ENCODE measurements at places on chromosomes 12 and 14.
A peak's percentile ranks its signal among the peaks of the same experiment; 100 is the strongest.

DNA sequence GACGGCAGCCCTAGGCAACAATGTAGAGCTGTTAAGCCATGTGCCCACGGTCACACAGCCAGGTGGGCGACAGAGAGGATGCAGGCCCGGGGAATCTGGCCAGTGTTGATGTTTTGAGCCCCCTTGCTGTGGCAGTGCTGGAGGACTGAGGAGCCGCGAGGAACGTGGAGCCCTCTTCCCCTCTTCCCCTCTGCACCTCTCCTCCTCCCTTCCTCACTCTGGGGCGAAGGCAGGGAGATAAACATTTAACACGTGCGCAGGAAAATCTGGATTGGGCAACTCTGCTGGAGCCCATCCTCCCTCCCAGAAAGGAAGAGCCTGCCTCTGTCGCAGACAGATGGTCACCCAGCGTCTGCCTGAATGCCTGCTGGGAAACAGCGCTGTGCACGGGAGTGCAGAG lies 376.8 kb downstream of the FUT8 start:
- no peak for DNase-seq

DNA sequence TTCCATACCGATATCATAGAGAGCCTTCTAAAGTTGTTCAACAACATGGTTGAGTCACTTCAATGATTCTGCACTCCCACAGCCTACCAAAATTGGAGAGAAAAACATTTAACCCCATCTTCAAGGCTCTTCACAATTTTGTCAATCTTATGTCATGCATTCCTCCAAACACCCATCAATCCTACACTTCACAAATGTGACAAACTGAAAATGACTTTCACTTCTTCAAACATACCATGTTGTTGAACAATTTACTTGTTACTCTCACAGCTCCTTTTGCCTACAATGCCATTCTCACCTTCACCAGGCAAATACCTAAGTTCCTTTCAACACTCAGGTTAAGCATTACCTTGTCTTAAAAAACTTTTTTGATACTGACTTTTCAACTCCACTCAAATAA lies 88.0 kb downstream of the OSBPL8 start:
- DNase-seq: no peak

DNA sequence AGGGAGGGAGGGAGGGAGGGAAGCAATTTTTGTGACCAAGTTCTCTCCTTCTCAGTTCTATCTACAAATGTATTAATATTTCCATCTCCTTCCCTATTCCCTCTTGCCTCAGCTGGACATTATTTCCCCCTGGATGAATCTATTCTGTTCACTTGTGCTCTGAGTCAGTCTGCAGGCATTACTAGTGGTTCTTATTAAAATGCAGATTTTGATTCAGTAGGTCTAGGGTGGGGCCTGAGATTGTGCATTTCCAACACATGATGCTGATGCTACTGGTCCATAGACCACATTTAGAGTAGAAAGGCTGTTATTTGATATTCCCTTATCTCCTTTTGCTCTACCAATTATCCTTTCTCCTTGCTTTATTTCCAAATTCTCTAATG lies 40.1 kb upstream of the YAF2 start:
- no peak for DNase-seq

- no peak for DNase-seq
Observed at GRCh38 chr12:43982544-43982943, 146.7 kb downstream of the TMEM117 start.

DNA sequence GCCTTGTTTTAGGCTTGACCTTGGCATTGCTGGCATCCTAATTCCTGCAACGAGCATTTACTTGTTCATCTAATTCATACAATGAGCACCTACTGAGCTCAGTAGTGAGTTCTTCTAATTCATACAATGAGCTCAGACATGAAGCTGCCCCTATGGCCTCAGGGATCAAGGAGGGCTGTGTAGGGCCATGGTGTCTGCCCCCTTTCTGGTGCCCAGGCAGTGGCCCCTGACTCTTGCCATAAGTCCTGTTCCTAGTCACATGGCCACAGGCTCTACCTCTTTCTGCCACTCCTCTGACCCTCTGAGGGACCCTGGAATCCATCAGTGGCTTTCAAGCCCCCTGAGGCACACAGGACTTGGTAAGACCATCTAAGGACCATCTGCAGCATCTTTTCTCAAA lies 148.8 kb downstream of the ZFP36L1 start:
- DNase-seq: no peak

DNA sequence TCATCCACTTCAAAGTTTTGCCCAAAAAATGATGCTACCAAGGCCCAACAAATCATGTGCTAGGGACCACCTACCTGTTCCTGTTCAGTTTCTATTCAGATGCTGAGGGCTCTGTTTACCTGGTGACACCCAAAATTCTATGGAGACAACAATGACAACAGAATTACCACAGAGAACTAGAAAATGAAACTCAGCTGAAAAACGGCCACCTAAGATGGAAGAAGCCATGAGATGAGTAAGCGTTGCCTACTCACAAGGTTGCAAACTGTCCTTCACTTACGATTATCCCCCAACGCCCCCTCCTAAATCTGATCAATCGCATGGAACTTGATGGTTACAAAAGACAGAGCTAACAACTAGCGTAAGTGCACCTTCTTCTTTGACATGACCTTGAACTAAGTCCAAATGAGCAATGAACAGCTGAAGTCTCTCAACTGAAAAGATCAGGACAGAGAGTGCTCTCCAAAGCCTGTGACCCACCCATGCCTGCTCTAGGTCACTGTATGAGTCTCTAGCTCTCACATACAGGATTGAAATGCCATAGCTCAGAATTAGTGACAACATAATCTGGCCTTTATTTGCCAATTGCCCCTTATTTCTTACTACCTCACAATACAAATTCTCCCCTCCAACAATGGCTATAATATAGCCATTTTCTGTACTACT lies at the start of gene RNASE11:
TSS of gene RNASE11 (minus strand) at position 513 of the 666 bp plus-strand sequence.
- no peak for DNase-seq

- DNase-seq: no peak
Observed at GRCh38 chr12:122489038-122489437, 11.7 kb downstream of the ZCCHC8 start.

DNA sequence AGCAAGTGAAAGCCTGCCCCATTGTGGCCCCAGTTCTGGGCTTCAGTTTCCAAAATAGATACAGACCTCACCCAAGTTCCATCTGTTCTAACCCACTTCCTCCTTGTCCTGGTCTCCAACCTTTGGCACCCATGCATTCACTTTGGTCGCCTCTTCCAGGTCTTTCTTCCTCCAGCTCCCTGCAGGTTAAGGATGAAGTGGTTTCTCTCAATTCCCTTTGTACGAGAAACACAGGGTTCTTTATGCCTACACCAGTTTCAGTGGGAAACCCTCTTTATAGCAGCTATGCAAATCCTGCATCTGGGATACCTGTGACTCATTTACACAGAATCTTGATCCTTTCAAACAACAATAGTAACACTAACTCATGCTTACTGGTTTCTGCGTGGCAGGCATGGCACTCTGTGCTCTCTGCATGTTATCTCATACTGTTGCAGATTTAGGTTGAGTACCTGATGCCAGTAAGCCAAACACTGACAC lies 110.6 kb upstream of the AMIGO2 start:
- no peak for DNase-seq

- DNase-seq: peak; percentile 61
Observed at GRCh38 chr14:50085570-50086320, 30.6 kb downstream of the VCPKMT start.

GRCh38 chr12:56634837-56635791 lies 5.0 kb upstream of the BAZ2A start:
- DNase-seq: peak; percentile 56

DNA sequence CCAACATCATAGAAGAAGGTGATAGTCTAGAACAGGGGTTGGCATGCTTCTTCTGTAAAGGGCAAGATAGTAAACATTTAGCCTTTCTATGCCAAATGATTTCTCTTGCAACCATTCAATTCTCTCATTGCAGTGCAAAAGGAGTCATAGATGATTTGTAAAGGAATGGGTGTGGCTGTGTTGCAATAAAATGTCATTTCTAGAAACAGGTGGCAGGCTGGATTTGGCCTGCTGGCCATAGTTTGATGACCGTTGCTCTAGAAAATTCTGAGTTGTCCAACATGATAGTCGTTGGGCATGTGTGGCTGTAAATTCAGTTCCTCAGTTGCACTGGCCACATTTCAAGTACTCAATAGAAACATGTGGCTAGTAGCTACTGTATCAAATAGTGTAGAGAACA lies 21.7 kb downstream of the SMCO2 start:
- no peak for DNase-seq

- DNase-seq: no peak
Observed at GRCh38 chr12:91274916-91275315, 92.3 kb upstream of the DCN start.

DNA sequence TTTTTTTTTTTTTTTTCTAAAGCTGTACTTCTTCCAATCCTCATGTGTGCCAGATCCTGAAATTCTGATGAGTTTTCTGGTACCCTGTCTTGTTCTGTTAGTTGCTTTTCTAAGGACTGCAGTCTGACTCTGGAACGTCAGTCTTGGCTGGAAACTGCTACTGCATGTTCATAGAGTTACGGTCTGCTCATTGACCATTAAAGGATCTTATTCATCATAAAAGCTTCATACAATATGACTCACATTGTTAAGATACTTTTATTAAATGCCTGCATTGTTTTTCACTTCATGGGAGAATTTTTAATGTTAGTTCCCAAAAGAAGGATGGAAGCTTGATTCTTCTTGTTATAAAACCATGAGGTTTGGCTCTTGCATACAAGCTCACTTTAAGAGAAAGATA lies 233.6 kb downstream of the SYT10 start:
- DNase-seq: no peak

DNA sequence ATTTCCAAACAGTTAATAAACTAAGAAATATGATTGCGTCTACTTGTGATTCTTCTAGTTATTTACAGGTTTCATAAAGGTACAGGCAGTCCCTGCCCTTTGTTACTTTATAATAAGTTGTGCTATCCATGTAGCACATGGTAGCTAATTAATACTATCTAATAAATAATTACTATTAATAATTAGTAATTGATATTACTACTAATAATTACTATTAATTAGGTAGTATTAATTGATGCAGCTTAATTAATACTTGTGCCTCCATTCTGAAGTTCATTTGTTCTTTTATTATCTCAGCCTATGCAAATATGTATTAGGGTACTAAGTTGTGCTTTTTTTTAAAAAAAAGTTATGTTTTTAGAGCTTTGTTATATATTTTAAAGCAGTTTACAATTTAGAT lies 92.3 kb upstream of the TRHDE start:
- no peak for DNase-seq

DNA sequence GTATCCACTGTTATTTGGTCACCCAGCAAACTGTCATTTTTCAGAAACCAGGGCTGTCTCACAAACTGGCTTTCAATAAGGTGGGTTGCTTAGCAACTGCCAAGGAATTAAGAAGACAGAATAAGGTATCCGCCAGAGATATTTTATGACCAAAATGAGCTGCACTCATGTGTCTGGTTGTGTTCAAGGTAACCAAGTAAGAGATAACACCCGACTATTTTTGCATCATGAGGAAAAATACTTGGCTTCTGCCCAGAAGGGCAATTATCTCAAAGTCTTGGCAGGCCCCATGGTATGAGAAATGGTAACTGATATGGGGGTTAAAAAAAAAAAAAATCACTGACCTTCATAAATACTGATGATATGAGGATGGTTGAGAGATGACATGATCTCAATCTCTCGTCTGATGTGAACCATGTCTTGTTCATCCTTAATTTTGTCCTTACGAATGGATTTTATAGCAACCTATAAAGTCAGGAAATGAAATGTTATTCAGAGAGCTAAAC lies 32.6 kb downstream of the NUAK1 start:
- DNase-seq: no peak

DNA sequence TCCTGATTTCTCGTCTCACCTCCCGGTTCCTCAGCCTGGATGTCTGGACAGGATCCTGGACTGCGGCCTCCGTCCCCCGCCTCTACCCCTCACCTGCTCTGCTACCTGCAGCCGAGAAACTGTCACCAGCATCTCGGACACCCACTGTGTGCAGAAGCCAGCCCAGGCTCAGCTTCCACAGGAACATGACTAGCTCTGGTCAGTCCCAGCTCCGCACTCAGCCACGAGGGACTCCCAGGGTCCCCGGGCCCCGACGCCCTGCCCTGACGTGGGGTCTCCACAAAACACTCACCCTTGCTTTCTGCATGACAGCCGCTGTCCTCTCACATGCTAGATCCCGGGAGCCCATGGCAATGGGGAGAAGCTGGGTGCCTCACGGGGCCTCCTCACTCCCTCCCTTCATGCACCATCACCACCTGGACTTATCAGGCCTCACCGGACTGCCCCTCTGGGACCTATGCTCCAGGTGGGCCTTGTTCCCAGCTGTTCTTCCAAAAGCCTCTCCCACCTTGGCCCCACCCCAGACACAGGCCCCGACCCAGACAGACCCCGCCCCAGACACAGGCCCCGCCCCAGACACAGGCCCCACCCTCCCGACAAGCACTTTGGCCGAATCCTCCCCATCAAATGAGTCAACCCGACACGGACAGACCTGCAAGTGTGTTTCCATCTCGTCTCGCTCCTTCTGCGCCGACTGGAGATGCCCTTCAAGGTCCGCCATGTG lies 26.9 kb upstream of the ANKLE2 start:
- no peak for DNase-seq

- DNase-seq: no peak
Observed at GRCh38 chr12:100481021-100481420, 7.4 kb downstream of the NR1H4 start.

DNA sequence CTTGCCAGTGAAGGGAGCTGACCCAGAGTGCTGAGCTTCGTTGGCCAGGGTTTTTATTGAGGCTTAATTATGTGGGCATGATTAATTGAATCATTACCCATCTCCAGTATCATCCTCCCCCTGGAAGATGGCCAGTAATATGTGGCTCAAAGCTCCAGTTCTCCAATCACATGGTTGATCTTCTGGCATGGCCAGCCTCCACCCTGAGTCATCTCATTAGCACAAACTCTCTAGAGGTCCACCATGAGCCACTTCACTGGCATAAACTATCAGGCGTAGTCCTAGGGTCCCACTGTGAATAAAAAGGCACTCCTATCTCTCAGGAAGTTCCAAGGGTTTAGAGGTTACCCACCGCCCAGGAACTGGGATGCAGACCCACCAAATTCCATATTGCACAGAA lies 135.0 kb downstream of the ANO6 start:
- no peak for DNase-seq

DNA sequence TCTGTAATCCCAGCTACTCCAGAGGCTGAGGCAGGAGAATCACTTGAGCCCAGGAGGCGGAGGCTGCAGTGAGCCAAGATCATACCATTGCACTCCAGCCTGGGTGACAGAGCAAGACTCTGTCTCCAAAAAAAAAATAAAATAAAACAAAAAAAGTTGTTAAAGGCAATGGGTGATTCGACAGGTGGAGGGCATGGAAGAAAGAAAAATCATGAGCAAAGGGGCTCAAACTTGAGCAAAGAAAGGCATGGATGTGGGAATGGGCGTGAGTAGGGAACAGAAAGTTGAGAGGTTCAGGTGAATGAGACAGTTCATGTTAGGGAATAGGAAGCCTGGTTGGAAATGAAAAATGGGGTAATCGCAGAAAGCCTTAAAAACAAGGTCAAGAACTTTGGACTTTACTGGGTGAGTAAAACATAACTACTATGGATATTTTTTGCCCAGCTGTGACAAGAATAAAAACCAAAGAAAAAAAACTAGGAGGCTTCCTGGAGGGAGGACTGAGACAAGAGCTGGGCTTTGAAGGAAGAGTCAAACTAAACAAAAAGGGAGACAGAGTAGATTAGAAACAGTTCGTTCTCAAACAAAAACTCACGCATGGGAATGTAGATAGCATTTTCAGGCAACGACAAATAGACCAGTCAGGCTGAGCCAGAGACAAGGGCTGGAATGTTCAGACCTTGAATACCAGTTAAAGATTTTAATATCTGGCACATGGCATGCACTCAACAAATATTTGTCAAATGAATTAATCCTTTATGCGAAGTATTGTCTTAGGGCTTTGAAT lies 18.8 kb downstream of the PYM1 start:
- DNase-seq: no peak

GRCh38 chr12:1591543-1591942 lies 2.8 kb downstream of the FBXL14 start:
- DNase-seq: no peak

Data from stimulated activated CD8-positive, alpha-beta memory T cell treated with anti-CD3 and anti-CD28 coated beads, Interleukin-7, amount 100 ng/mL, for 48 hours (primary cell).